NCI-H1417 (cell line): ENCODE measurements at places on chromosomes 2 and 18.

DNA sequence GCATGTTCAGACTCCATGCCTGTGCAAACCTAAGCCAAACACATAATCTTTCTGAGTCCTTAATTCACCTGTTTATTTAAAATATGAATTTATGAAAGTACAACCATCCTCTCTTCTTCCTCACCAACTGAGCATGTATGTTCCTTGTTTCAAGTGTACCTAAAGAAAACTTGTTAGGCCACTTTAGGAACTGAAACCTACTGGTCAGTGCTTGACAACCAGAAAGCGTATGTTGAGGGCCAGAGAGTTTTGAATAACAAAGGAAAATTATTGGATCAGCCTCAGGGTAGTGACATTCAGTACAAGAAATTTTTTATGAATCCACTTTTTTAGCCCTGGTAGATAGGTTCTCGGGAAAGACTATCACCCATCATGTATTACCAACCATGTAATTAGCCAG lies 847.6 kb upstream of the CELF4 start:
- DNase-seq = peak; percentile 57

DNA sequence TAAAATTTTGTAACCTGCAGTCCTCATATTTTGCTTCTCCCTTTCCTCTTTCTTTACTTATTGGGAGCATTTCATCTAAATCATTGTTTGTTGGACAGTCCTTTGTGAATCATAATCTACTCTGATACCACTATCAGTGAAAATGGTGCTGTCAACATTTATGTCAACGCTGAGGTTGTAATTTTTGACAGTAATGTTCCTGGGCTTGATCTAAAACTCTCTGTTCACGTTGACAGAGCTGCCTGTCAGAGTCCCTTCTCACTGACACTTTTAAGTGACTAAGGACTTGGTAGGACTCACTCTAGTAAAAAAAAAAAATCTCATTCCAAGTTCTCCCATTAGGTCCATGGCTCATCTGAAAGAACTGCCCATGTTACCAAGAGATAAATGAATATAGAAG lies 1640.8 kb upstream of the PIK3C3 start:
- no peak for DNase-seq

DNA sequence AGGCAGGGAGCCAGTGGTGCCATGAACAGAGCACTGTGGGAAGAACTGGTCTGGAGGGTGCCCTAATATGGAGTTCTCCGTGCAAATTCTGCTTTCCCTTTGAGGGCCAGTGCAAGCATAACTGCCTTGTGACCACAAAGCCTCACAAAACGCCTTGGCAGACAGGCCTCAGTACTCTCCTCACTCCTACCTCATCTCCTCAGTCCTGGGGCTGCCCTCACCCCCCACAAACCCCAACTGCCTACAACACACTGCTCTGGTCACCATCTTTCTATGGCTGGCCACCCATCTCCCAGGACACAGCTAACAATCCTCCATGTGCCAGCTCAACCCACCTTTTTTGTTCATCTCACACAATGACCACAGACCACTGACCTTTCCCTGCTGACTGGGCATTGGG lies 8.9 kb downstream of the COX5B start:
- no peak for DNase-seq

GRCh38 chr2:163719331-163719730 lies 16.5 kb downstream of the FIGN start:
- no peak for DNase-seq

DNA sequence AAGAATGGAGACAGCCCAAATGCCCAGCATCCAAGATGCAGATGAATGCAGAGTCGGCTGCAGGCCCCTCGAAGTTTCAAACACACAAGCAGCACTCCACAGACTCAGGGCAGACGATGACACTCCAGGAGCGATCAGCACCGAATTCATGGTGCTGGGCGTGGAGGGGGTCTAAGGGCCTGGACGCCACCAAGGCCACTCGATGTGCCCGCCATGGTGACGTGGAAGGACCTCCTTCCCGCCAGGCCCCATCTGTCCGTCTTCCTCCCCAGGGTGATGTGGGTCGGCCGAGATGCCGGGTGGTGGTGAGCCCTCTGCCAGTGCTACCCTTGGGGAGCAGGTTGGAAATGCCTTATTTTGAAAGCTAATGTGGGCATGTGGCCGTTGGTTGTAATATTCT lies 9.4 kb downstream of the KIF1A start:
- DNase-seq = no peak

DNA sequence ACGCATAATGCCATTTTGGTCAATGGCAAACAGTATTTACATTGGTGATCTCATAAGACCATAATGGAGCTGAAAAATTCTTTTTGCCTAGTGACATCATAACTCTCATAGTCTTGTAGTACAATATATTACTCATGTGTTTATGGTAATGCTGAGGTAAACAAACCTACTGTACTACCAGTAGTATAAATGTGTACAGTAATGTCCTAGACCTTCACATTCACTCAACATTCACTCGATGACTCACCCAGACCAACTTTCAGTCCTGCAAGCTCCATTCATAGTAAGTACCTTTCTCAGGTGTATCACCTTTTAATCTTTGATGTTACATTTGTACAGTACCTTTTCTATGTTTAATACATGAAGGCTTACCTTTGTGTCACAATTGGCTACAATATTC lies 558.2 kb upstream of the PIK3C3 start:
- no peak for DNase-seq

DNA sequence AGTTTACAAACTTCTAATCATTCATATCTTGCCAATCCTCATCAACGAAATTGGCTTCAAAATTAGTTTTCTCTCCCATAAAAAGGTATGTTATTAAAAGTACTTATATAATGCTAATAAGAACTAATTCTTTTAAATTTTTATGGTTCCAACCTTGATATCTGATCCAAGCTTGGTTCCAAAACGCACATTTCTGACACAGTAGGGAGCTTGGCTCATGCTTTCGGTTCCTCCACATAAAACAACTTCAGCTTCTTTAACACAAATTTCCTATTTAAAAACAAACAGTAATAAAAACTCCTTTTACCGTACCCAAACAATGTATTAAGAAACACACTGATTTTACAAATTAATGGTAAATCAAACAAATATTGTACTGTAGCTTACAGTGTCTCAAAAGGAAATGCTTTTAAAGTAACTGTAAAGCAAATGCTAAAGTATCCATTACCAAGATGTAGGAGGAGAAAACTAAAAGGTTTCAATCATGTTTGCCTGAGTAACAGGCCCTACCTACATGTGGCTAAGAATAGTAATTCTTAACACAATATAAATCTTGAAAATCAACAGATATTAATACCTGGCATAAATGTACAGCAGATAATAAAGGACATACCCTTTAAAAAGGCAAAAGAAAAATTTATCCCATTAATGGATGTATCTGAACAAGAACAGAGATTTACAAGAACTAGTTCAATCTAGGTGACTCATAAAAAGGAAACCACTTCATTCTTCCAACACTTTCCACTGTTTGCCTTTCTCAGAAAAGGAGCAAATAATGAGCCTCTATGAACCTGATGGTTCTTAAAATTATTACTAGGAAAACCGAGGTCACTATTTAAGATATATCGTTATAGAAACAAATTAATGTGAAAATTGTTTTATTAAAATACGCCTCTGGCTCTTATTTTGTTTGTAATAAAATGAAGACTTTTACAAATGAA lies 17.5 kb downstream of the ACAA2 start:
- no peak for DNase-seq

DNA sequence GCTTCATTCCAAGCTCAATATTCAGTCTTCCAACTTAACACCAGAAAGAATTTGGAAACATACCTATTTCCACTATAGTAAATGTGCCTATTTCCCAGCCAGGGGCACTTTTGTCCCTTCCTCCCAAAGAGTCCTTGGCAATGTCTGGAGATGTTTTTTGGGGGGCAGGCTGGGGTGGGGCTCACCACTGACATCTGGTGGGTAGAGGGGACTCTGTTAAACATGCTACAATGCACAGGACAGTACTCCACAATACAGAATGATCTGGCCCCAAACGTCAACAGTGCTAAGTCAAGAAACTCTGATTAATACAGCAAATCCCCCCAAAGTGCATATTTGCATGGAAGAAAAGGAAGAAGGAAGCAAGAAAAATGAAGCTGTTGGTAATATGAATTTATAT lies 61.7 kb downstream of the SMIM21 start:
- peak; percentile 29 for DNase-seq

DNA sequence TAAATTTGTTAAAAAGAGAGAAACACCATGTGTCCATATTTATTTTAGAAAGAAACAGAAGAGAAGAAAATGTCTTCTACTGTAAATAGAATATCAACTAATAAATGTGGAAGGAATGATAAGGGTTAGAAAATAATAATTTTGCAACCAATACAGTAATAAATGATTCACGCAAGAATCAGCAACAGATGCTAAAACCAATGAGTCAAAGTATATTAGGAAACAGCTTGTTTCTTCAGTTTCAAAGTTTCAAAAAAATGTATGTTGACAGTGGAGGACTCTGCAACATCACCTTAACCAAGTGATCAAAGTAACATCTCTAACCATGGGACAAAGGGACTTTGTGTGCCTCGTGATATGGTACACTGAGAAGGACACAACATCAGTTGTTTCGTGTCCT lies 147.0 kb downstream of the TWIST2 start:
- no peak for DNase-seq

GRCh38 chr2:223724861-223725260 lies 112.5 kb downstream of the AP1S3 start:
- DNase-seq = no peak

GRCh38 chr2:160226367-160226766 lies 26.3 kb upstream of the ITGB6 start:
- DNase-seq = no peak

DNA sequence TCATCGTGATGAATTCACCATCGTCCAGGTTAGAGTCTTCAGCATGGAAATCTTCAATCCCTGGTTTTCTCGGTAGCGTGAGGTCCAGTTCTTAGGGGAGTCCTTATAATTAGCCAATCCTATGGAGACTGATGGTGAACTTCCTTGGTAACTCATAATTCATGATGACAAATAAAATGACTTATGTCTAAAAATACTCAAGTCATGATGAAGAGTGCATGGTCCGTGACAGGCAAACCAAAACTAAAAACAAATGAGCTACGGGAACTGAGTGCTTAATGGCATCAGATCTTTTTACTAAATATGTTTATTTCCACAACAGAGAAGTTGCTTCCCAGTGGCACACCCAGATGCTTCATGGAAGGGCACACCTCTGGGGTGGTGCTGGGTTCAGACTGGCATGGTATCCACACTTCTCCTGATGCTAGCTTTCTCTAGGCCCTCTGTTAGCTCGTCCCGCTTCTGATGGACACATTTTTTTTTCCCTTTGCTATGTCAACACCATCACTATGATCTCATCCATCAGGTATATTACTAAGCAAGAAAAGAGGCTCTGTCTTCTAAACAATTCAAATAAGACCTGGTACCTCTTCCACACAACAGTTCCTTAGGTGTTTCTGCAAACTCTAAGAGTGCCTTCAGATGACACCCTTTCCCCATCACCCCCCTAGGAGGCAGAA lies 92.8 kb upstream of the NEDD4L start:
- no peak for DNase-seq

- DNase-seq = no peak
Measured at GRCh38 chr18:54109131-54109683, 115.3 kb downstream of the MBD2 start.

- DNase-seq = no peak
Measured at GRCh38 chr2:106057206-106057605, 136.9 kb downstream of the UXS1 start.
